ENCODE measurements at places on chromosomes 3 and 15.

GRCh38 chr3:143668924-143669790, 179.1 kb downstream of the SLC9A9 start:
- DNase-seq = no peak

DNA sequence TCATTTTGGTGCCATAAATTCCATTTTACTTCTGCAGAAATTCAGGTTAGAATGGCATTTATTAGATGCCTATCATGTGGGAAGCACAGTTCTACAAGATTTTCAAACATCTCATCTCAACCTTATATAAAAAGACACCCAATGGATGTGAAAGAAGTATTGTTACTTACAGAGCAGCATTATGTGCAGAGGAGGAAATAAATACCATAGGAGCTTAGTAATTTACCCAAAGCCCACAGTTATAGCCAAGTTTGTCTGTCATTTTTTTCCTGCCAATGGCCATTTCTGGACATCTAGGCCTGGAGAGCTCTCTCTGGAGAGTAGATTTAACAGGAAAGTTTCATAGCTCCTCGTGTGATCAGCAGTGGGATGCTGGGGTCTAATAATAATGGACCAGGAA, 659.4 kb upstream of the NAALADL2 start:
- DNase-seq = no peak

GRCh38 chr3:166282931-166283330, 445.7 kb upstream of the BCHE start:
- no peak for DNase-seq

GRCh38 chr3:4772171-4772804, 206.9 kb upstream of the BHLHE40 start:
- DNase-seq = peak; percentile 84

GRCh38 chr15:68085052-68085451, 30.9 kb downstream of the PIAS1 start:
- DNase-seq = no peak

All from left ventricle myocardium inferior (tissue), 1 donor.